ENCODE measurements at places on chromosomes 6 and 20. TPM values are rescaled to one million over a fixed set of nuclear protein-coding genes. Genes with fewer than 3 reads are reported as not detected.

Gene FAM217A
- total RNA-seq, result not detected

Gene TNFRSF6B
- 4.3 TPM for total RNA-seq

Gene FERMT1
- total RNA-seq, result 3.5 TPM

Gene ZSCAN23
- total RNA-seq, result 5.2 TPM

Gene CTAGE9
- total RNA-seq, result not detected

Gene BPIFB1
- not detected for total RNA-seq

Gene RAD21L1
- not detected for total RNA-seq

Gene EGFL8
- total RNA-seq, result 33.3 TPM

Gene HCK
- total RNA-seq, result 7.8 TPM

- H3K4me3 ChIP-seq, result no peak overlapping the region
- H3K36me3 ChIP-seq, result no peaks in the 10 kb centered on the region
- H3K27me3 ChIP-seq, result no peaks in the 10 kb centered on the region
Measured at GRCh38 chr20:13443690-13444089, 195.0 kb downstream of the TASP1 start.

- H3K36me3 ChIP-seq, result no peaks in the 10 kb centered on the region
- no peak overlapping the region for H3K4me3 ChIP-seq
- no peaks in the 10 kb centered on the region for H3K27me3 ChIP-seq
- H3K27ac ChIP-seq, result no peak overlapping the region
Measured at GRCh38 chr20:20835897-20836296, 123.5 kb upstream of the RALGAPA2 start.

DNA sequence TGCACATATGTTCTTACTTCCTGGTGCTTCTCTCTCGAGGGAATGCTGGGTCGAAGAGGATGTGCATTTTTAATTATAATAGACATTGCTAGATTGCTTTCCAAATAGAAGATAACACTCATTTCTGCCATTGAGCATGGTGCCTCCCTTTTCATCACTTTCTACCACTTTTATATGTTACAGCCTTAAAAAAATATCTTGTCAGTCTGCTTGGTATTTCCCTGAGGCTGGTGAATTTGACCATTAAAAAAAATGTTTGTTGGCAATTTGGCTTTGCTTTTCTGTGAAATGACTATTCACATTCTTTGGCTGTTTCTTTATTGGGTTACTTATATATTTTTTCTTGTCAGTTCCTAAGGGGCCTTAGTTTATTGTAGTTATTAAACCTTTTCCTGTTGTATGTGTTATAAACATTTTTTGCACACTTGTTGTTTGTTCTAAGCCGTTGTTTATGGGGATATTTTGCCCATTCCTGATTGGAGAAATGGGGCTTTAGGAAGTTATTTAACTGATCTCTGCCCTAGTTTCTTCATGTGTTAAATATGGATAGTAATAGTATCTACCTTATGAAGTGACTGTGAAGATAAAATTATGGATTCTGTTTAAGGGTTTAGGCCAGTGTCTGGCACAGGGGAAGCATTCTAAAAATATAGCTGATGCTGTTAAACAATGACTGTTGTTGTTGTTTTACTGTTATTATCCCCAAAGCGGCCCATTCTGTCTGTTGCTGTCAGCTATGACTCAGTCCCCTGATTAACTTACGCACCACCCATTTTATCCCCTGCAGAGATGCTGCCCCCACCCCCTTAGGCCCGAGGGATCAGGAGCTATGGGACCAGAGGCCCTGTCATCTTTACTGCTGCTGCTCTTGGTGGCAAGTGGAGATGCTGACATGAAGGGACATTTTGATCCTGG is 3.8 kb downstream of the DDR1 start:
- H3K4me3 ChIP-seq, result no peak overlapping the region
- H3K27me3 ChIP-seq, result no peaks in the 10 kb centered on the region
- no peak overlapping the region for H3K27ac ChIP-seq

GRCh38 chr20:51135926-51136715 is 113.2 kb upstream of the KCNG1 start:
- no peaks in the 10 kb centered on the region for H3K36me3 ChIP-seq
- no peak overlapping the region for H3K4me3 ChIP-seq
- DNase-seq, result no peak
- H3K4me1 ChIP-seq, result no peaks in the 10 kb centered on the region
- H3K27me3 ChIP-seq, result no peaks in the 10 kb centered on the region

DNA sequence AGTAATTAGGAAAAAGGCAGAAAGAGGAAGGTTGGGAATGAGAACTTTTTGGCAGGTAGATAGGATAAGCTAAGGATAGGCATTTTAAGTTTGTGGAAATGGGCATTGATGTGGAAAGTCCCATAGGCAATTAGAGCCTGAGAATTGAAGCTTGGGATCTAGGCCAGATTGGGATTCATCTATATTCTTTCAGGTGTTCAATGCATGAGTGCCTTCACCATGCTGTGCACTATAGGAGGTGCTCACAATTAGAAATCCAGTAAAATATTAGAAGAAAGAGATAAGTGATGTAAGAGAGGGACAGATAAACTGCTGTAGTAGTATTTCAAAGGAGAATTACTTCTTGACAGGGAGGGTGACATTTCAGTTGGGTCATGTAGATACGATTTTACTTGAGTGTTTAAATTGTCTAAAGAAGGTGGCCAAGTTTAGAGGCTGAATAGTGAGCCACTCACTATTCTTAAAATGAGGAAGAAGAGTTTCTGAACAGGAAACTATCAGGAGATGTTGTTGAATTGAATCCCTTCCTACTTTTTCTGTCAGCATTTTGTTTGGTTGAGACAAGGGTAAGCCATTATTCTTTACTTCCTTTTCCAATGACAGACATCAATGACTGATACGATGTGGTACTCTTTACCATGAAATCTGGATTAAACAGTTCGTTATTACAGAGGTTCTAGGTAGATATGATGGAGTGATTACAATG is 31.0 kb upstream of the CTAGE9 start:
- no peak overlapping the region for H3K4me3 ChIP-seq
- no peaks in the 10 kb centered on the region for H3K4me1 ChIP-seq
- no peaks in the 10 kb centered on the region for H3K36me3 ChIP-seq
- no peaks in the 10 kb centered on the region for H3K27me3 ChIP-seq

- H3K27ac ChIP-seq, result no peak overlapping the region
- H3K4me3 ChIP-seq, result no peak overlapping the region
- H3K36me3 ChIP-seq, result no peaks in the 10 kb centered on the region
- DNase-seq, result no peak
Measured at GRCh38 chr6:132153221-132153898, 202.2 kb upstream of the CCN2 start.

DNA sequence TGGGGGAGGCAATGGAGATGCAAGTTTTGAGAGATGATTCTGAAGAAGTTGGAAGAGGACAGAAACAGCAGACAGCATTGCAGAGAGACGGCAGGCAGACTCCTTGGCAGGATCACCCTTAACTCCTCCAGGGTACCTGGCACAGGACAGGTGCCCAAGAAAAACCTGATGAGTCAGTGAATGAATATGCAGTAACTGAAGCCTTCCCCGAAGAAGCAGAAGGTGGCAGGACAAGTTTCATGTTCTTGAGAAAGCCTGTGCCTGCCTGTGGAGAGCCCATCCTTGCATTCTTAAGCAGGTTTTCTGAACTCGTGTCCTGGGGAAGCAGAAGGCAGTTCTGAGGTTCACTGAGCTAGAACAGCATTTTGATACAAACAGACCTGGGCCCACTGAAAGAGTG is 79.6 kb upstream of the SASH1 start:
- no peak overlapping the region for H3K4me3 ChIP-seq
- H3K36me3 ChIP-seq, result no peaks in the 10 kb centered on the region
- DNase-seq, result no peak
- no peaks in the 10 kb centered on the region for H3K27me3 ChIP-seq
- no peak overlapping the region for H3K27ac ChIP-seq

DNA sequence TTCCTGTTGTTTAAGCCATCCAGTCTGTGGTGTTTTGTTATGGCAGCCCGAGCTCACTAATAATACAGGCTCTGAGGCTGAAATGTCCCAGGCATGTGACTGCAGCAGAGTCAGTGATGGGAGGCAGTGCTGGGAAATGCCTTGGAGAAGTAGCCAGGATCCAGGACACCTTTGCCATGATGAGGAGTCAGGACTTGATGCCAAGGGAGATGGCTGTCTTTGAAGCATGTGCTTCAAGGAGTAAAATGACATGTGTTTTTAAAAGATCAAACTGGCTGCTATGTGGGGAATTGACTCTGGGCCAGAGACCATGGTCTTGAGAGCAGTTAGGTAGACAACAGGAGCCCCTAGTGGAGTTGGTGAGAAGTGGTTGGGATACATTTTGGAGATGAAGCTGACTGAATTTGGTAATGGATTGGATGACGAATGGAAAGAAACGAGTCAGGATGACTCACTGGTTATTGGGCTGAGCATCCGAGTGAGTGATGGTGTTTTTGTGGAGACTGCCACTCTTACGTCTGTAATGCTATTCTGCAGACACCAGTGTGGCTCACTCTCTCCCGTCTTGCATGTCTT is 322.2 kb downstream of the PLCB1 start:
- no peaks in the 10 kb centered on the region for H3K36me3 ChIP-seq
- H3K27ac ChIP-seq, result no peak overlapping the region
- H3K27me3 ChIP-seq, result no peaks in the 10 kb centered on the region
- H3K4me1 ChIP-seq, result no peaks in the 10 kb centered on the region
- DNase-seq, result no peak
- H3K4me3 ChIP-seq, result no peak overlapping the region

DNA sequence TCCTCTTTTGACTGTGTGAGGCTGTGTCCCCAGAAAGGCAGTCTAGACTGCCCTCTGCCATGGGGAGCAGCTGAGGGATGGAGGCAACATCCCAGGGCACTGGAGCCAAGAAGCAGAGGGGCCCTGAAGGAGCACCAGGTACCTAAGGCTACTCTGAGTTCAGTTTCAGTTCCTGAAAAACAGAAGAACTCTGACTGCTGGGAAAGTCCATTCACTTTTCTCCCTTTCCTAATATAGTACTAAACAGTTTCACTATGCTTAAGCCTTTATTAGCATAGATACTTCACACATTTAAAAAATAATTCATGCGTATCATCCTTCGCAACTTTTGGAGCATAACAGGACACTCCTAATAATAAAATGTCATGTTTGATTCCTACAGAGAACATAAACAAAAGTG is 130.0 kb downstream of the FOXC1 start:
- no peak overlapping the region for H3K27ac ChIP-seq
- H3K36me3 ChIP-seq, result no peaks in the 10 kb centered on the region
- no peak for DNase-seq
- no peaks in the 10 kb centered on the region for H3K27me3 ChIP-seq
- H3K4me3 ChIP-seq, result no peak overlapping the region

DNA sequence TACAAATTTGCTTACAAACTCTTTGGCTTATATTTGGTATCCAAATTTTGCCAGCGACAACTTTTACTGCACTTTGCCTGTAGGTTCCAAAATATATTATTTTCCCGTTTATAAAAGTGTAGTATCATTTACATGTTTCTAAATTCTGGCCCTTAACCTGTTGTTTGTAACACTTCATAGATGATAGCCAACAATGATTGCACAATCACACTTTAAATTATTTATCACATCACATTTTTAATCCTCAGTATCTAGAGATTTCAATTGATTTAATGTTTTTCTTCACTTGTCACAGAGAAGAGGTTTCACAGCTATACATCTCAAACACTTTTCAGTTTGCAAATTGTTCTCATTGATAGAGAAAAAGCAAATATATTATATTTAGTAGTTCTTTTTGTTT is 1151.2 kb upstream of the EYS start:
- no peaks in the 10 kb centered on the region for H3K4me1 ChIP-seq
- DNase-seq, result no peak
- H3K4me3 ChIP-seq, result no peak overlapping the region
- no peak overlapping the region for H3K27ac ChIP-seq

DNA sequence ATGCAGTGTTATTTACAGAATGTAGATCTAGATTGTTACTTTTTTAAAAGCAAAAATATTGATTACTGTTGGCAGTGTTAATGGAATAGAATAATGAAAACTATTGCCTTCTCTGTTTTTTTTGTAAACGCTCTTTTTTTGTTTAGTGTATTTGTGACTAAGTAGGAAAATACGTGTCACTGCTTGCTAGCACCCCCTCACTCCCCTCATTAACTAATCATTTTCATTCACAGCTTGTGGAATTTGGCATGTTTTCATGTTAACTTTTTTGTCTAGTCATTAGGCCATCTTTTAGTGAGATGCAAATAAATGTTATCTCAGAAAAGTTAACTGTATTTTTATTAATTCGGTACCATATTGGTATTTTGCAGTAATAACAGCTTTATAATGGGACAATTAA is 29.8 kb downstream of the ADGRG6 start:
- no peaks in the 10 kb centered on the region for H3K4me1 ChIP-seq
- DNase-seq, result no peak
- no peak overlapping the region for H3K4me3 ChIP-seq
- no peaks in the 10 kb centered on the region for H3K27me3 ChIP-seq
- no peak overlapping the region for H3K27ac ChIP-seq

DNA sequence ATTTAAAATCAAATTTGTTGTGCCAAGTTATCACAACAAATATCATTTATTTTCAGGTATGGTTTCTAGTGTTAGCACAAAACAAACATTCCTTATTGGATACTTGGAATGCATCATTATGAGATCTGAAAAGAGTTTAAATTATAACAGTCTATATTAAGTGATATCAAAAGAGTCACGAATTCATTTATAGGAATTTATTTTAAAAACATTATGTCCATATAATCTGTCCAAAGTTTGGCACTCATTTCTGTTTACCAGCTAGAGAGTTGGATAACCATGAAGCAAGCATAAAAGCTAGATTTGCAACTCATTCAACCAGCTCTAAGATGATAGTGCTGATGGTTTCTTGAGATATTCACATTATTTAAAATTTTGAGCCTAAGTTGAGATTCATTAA is 453.2 kb downstream of the DOK5 start:
- no peak overlapping the region for H3K27ac ChIP-seq
- no peak for DNase-seq
- H3K4me3 ChIP-seq, result no peak overlapping the region
- no peaks in the 10 kb centered on the region for H3K27me3 ChIP-seq

DNA sequence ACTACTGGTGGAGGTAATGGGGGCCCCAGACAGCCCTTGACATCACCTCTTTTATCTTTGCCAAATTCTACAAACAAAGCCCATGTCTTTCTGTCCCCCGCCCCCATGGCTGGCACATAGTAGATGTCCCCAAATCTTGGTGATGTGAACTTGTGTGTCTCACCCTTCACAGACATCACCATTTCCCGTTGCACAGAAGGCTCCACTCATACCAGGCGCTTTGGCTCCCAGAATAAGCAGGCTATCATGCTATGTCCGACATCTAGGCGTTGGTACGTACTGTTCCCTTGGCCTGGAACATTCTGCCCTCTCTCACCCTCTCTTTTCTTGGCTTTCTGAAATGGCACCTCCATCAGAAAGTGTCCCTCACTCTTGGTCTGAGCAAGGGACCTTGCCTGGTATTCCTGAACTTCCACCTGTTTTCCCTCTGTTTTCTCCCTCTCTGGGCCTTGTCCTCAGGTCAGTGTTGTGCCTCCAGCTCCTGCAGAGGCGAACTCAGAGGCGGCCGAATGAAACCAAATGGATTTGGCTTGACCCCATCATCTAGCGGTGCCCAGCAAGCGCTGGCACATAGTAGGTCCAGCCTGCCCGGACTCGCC is 968 bp upstream of the CCN5 start:
- H3K27ac ChIP-seq, result peak overlapping the region; percentile 78
- peaks cover 28% of the 10 kb centered on the region for H3K4me1 ChIP-seq
- H3K4me3 ChIP-seq, result no peak overlapping the region
- H3K27me3 ChIP-seq, result no peaks in the 10 kb centered on the region
- DNase-seq, result peak; percentile 47

All from ovary (tissue), 10 donors.